ENCODE measurements at places on chromosomes 4 and X.

DNA sequence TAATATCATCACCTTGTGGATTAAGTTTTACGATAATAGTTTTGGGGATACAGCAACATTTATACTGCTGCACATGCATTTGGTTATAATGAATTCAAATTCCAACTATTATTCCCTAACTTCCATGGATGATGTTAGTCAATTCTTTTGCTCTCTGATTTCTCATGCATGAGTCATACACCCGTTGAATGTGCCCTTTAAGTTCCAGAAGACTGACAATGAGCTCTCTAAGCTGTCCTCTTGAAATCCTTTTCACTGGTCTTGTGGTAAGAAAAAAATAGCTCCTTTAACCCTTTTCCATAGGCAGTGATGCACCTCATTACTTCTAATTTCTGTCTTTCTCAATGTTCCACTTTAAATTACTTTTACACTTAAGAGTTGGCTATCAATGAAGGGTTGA lies 1095.2 kb upstream of the POU3F4 start:
- DNase-seq: no peak

DNA sequence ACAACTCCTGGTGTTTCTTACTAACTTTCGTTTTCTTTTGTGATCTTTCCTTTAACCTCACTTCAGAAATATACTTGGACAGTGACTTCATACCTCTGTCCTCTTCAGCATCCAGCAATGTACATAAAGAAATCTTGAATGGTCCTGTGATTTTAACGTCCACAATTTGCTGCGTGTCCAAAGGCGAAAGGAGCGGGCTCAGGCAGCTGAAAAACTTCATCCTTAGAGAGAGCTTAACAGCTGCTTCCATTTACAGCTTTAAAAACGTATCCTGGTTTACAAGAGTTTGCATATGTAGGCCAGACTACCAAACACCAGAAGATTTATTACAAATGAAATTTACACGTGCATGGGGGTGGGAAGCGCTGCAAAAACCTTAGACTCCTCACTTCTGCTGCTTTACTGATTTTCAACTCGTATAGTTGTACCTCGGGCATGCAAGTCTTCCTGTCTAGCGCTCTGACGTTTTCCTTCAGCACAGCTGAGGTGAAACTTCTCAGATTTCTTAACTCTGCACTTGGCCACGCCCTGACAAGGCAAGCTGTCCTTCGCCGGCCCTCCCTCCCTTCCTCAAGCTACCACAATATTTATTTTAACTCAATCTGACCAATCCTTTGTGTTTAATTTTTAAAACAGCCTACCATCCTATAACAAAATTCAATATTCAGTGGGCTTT lies 406.4 kb downstream of the FAM47A start:
- no peak for DNase-seq

DNA sequence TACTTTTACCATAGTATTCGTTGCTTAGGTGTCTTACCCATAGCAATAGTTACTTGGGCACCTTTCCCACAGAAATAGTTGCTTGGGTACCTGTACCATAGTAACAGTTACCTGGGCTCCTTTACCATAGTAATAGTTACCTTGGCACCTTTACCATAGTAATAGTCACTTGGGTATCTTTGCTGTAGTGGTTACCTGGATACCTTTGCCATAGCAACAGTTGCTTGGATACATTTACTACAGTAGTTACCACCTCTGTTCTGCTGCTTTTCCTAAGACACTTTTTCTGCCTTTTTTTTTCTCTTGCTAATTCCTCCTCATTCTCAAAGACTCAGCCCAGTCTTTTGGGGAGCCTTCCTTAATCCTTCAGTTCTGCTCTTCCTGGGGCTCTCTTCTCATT lies 272.8 kb upstream of the PUDP start:
- DNase-seq: no peak

GRCh38 chrX:45868425-45868824 lies 667.7 kb upstream of the DIPK2B start:
- no peak for DNase-seq

GRCh38 chr4:114015444-114015899 lies 36.0 kb upstream of the ARSJ start:
- no peak for DNase-seq

DNA sequence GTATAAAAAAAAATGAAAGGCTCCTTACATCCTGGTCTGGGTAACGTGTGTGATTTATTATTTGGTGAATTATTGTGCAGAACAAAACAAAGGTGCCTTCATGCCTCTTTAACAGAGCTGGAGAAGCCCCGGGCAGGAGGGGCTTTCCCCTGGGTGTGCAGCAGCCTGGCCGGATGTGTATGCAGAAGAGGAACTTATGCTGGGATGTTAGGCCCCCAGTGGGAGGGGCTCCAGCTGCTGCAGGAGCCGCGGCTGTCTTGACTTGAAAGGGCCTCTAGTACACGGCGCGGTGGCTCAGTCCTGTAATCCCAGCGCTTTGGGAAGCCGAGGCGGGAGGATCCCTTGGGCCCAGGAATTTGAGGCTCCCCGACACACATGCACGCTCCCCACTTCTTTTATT lies 16.0 kb downstream of the CCNQ start:
- DNase-seq: peak; percentile 74

DNA sequence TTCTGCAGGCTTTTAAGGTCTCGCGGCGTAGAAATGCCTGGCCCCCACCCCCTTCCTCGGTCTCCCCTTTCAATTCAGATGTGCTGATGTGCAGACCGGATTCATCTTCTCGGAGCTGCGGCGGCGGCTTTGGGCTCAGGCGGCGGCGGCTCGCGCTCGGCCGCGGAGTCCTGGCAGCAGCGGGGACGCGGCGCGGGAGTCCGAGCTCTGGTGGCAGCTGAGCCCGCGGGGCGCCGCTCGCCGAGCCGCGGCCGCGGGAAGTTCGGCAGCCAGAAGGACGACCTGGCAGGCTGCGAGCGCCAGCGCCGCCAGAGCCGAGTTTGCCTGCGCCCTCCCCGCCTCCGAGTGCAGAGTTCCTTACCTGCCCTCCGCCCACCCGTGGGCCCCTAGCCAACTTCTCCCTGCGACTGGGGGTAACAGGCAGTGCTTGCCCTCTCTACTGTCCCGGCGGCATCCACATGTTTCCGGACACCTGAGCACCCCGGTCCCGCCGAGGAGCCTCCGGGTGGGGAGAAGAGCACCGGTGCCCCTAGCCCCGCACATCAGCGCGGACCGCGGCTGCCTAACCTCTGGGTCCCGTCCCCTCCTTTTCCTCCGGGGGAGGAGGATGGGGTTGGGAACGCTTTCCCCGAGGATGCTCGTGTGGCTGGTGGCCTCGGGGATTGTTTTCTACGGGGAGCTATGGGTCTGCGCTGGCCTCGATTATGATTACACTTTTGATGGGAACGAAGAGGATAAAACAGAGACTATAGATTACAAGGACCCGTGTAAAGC lies 448 bp downstream of the TLL1 start:
- DNase-seq: peak; percentile 7

- DNase-seq: no peak
These were observed 52.1 kb upstream of the MSANTD1 start for GRCh38 chr4:3196670-3197359.

- DNase-seq: peak; percentile 55
These were observed 14.6 kb upstream of the SLC25A4 start for GRCh38 chr4:185128272-185129119.

DNA sequence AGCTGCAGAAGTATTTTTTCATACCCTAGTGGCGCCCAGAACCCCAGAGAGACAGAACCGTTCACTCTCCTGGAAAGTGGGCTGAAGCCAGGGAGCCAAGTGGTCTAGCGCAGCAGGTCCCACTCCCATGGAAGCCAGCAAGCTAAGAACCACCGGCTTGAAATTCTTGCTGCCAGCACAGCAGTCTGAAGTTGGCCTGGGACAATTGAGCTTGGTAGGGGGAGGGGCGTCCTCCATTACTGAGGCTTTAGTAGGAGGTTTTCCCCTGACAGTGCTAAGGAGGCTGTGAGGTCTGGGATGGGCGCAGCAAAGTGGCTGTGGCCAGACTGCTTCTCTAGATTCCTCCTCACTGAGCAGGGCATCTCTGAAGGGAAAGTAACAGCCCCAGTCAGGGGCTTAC lies 84.5 kb upstream of the ATXN3L start:
- DNase-seq: no peak

DNA sequence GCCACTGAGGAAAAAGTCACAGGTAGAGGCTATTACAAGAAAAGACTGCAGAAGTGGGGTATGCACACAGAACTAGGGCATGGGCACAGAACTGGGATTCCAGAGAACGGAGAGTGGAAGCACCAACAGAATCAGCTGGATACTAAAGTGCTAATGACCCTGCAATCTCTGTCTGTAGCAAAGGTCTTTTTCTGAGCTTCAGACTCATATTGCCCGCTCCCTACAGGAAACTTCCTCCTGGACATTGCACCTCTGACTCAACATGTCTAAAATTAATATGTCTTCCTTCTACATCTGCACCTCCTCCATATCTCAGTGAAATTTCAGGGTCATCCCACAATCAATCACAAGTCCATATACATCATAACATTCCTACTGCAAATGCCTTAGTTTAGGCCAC lies 5.3 kb upstream of the CAMK2D start:
- DNase-seq: no peak

- no peak for DNase-seq
These were observed 56.0 kb downstream of the HADH start for GRCh38 chr4:108045687-108046024.

GRCh38 chr4:158613046-158613445 lies 58.6 kb downstream of the C4orf46 start:
- no peak for DNase-seq

- no peak for DNase-seq
These were observed 277.1 kb upstream of the DIAPH2 start for GRCh38 chrX:96407501-96407900.

- DNase-seq: no peak
These were observed 596.3 kb upstream of the TENM3 start for GRCh38 chr4:181646864-181647263.

DNA sequence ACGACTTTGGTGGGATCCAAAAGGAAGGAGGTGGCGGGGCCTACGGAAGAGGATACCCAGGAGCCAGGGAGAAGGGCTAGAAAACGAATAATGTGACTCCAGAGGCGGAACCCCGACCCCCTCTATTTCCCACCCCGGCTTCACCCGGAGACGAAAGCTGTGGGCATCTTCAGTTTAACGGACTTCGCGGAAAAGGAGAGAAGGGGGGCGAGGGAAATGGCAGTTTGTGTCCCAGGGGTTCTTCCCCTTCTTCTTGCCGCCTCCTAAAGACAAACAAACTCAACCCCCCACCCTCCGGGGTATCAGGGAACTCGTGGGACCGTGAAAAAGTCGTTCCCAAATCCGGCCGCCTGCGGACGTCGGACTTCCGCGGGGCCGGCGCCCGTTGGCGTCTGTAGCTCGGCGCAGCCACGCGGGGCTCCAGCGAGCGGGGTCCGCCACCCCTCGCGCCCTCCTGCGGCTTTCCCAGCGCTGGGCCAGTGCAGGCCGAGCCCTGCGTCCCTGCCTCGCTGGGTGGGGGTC lies 3.6 kb upstream of the LEF1 start:
- peak; percentile 57 for DNase-seq

GRCh38 chr4:77376788-77377460 lies 219.9 kb downstream of the CCNG2 start:
- no peak for DNase-seq

GRCh38 chr4:71206763-71207162 lies 132.1 kb upstream of the SLC4A4 start:
- no peak for DNase-seq

- no peak for DNase-seq
These were observed 40.6 kb downstream of the GUCY2F start for GRCh38 chrX:109441266-109441665.

DNA sequence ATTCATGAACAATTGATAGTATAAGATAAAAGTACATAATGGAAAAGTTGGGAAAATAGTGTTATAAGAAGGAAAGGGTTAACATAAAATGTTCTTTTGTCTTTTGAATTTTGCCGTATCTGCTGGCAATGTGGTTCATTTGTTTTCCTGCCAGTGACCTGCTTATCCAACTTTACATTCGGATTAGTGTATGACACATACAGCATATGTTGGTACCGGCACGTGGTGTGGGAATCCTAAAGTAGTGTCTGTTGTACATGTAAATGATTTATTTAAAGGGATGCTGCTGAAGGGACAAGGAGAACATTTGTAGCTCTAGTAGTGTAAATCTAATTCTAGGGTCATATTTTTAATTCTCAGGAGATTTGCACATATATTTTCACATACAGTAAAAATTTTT lies 11.5 kb downstream of the RAB9A start:
- DNase-seq: no peak

DNA sequence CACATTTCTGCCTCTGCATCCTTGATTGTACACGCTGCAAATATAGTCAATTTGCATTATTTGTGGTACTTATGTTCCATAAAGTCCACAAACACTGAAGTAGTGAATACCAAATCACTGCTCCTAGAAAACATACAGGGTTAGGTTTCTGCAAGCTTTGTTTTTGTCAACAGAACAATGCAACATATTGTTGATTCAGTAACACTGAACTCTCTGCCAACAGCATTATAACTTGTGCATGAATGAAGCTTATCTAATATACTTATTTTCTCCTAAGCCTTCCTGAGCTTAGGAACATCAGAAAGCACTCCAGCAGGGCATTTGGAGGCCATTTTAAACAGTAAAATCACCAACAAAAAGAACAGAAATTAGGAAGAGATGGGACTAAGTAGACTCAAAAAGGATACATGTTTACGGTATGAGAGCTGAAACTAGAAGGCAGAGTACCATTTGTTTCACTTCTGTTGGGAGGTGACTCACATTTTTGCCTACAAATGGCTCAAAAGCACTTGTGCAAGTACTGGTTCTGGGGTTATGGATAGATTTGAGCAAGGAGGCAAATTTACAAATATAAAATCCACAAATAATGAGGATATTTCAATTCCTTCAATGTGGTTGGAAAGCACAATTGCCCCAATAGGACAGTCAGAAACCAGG lies 14.1 kb downstream of the COX18 start:
- DNase-seq: no peak

DNA sequence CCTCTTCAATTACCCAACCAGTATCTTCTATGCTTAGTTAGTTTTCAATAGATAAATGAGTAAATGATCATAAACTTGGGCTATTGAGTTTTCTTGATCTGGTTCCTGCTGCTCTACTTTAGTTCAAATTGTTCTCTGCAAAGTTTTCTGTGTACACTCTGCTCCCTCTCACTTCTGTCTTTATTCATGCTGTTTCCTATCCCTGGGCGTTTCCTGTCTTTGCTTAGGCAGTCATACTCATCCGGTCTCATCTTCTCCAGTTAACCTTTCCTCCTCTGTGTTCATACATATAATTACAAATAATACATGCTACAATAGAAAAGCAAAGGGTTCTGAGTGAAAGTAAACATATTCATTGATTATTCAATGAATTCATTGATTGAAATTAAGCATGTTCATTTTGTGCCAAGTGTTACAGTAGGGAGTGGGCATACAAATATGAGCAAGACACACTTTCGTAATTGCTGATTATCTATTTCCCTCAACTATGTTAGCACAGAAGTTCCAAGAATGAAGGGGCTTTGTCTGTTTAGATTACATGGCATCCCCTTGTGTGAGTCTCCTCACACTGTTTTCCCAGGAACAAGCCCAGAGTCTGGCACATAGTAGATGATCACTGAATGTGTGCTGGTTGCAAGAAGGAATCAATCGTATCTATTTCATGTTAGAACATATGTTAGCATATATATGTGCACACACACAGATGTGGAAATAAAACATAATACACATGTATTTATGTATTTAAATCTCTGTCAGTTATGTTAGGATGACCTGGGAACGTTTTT lies 1.1 kb downstream of the RAB39B start:
- no peak for DNase-seq

GRCh38 chr4:158484173-158484885 lies 37.4 kb upstream of the RXFP1 start:
- no peak for DNase-seq

Data from activated naive CD8-positive, alpha-beta T cell treated with anti-CD3 and anti-CD28 coated beads for 36 hours (primary cell).